ENCODE measurements at places on chromosomes 6 and 20.

GRCh38 chr20:13288357-13288756 is 67.3 kb downstream of the ISM1 start:
- DNase-seq, result no peak

DNA sequence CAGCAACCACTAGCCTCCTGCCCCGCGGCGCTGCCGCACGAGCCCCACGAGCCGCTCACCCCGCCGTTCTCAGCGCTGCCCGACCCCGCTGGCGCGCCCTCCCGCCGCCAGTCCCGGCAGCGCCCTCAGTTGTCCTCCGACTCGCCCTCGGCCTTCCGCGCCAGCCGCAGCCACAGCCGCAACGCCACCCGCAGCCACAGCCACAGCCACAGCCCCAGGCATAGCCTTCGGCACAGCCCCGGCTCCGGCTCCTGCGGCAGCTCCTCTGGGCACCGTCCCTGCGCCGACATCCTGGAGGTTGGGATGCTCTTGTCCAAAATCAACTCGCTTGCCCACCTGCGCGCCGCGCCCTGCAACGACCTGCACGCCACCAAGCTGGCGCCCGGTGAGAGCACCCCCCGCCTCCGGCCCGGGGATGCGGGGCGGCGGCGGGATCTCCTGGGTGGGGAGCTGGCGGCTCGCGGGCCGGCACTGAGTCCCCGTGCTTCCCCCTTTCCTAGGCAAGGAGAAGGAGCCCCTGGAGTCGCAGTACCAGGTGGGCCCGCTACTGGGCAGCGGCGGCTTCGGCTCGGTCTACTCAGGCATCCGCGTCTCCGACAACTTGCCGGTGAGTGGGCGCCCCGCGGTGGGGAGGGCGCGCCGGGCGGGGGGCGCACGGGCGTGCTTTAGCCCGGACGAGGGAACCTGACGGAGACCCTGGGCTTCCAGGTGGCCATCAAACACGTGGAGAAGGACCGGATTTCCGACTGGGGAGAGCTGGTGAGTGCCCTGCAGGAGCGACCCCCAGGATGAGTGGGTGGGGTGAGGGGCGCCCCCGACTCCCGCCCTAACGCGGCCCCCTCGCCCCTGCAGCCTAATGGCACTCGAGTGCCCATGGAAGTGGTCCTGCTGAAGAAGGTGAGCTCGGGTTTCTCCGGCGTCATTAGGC is 585 bp downstream of the PIM1 start:
- no peak for DNase-seq

- no peak for DNase-seq
These were observed 6.8 kb downstream of the ADA start for GRCh38 chr20:44644667-44645131.

GRCh38 chr6:79234150-79235022 is at the start of gene HMGN3:
TSS of gene HMGN3 (minus strand) at chr6:79234682.
- DNase-seq, result peak; percentile 82

DNA sequence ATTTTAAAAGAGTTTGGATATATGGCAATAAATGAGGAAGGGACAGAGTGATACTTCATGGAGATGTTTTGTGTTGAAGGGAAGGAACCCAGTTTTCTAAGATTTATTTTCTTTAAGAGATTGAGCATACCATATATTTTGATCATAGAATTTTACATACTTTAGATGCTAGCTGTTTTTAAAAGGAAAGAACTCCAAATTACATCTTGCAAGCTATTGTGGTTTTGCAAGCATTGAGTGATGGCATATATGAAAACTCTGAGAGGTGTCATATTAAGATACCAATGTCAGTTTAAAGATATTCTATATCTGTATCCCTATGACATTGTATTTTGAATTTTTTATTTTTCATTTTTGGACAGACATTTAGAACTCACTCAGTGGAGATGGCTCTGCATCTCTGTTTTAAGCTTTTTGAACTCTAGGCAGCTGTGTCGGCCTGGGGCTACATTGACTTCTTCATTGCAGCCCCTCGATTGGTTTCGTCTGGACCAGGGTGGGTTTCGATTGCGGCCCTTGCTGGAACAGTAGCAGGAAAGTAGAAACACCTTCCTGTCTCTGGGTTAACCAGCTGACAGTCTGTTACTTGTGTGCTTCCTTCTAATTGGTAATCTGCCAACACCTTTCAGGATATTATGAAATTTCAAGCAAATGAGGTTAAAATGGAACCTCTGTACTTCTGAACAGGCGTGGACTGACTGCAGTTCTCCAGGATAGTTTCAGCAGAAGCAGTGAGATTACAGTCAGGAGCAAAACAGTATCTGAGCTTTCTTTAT is 14.0 kb downstream of the IGF2R start:
- no peak for DNase-seq

DNA sequence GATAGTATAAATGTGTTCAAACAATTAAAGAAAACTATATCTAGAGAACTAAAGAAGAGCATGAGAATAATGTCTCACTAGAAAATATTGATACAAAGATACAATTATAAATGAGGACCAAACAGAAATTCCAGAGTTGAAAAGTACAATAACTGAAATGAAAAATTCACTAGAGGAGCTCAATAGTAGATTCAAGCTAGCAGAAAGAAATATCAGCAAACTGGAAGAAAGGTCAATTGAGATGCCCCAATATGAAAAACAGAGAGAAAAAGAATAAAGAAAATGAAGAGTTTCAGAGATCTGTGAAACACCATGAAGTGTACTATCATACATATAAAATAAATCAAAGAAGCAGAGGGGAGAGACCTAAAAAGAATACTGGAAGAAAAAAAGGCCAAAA is 18.0 kb upstream of the BRPF3 start:
- no peak for DNase-seq

- DNase-seq, result no peak
These were observed 235.1 kb downstream of the CLIC5 start for GRCh38 chr6:45780523-45780922.

DNA sequence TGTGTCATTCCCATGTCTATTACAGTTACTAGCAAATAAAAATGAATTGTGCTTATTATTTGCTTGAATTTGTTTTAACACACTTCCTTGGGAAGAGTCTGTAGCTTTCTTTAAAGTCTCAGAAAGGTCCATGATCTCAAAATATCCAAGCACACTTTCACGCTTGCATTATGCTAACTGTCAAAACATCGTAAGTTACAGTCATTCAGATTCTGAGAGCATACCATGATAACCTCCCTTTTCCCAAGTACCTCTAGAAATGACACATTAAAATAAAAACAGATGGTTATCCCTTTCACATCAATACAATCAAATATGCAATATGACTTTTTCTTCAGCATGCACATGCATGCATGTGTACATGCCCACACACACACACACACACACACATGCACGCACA is 1044.4 kb upstream of the MAP3K7 start:
- DNase-seq, result no peak

DNA sequence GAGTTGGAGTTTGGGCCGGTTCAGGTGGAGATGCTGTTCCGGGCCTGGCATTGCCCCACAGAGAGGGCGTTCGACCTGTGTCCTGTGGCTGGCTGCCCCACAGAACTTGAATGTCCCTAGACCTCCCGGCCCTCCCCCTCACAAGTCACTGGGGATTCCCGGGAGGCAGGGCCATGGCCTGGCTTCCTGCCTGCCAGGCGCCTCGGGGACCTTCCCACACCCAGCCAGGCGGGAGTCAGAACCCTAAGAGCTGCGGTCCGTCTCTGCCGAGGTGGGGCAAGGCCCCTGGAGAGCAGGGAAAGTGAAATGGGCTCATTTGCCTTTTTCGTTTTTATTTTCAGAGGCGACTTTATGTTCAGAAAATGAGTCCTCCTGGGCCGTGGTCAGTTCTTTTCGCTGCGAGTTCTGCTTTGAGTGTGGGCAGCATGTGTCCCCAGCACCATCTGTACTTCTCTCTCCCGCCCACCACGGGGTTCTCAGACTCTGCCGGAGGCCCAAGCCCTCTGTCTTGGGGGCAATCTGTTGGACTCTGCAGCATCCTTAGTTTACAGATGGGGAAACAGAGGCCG is 8.5 kb downstream of the RBM38 start:
- DNase-seq, result no peak

- DNase-seq, result no peak
These were observed 21.0 kb downstream of the CEP43 start for GRCh38 chr6:167020206-167020605.

GRCh38 chr20:46430921-46431712 is 24.7 kb upstream of the ELMO2 start:
- DNase-seq, result no peak

- DNase-seq, result no peak
These were observed 586.9 kb upstream of the ARID1B start for GRCh38 chr6:156190270-156190669.

- DNase-seq, result no peak
These were observed 5.4 kb upstream of the ZBTB12 start for GRCh38 chr6:31907158-31907813.

- DNase-seq, result no peak
These were observed 407.9 kb upstream of the MAN1A1 start for GRCh38 chr6:119757467-119757866.

DNA sequence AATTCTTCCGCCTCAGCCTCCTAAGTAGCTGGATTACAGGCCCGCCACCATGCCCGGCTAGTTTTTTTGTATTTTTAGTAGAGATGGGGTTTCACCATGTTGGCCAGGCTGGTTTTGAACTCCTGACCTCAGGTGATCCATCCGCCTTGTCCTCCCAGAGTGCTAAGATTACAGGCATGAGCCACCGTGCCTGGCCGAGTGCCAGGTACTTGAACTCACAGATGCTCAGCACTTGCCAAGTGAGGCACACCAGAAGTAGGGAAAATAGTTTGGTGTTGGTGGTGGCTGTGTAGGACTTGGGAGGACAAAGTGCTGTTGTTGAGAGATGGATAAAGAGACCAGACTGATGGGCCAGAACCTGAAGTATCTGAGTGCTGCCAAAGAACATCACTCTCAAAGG is 40.0 kb upstream of the MBOAT1 start:
- DNase-seq, result no peak

DNA sequence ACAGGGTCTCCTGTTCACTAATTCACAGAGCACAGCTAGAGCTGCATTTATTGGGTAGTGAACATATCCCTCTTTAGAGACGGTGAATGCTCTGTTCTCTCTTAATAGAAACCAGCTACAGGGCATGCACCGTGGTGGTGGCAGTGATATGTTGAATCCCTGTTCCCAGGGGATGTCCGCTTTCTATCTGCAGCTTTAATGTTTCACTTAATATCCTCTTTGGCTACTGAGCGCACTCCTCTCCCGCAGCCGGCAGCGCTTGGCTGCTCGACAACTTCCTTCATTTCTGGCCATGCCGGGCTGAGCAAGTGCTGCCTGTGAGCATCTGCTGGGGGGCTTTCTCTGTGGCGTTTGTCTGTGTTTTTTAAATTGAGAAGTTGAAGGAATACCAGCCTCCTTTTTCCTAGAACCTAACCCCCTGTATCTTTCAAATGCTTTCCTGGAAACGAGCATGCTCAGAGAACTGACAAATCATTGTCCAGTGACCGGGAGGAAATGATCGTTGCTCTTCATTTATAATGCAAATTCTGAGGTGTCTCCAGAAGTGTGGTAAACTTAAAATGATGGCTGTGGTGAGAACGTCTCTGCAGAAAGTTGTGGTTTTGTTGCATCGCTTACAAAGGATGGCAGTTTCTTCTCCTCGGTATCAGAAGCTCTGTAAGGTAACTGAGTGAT is 297.9 kb downstream of the UTRN start:
- no peak for DNase-seq

GRCh38 chr20:24339210-24339641 is 130.2 kb upstream of the SYNDIG1 start:
- DNase-seq, result no peak

DNA sequence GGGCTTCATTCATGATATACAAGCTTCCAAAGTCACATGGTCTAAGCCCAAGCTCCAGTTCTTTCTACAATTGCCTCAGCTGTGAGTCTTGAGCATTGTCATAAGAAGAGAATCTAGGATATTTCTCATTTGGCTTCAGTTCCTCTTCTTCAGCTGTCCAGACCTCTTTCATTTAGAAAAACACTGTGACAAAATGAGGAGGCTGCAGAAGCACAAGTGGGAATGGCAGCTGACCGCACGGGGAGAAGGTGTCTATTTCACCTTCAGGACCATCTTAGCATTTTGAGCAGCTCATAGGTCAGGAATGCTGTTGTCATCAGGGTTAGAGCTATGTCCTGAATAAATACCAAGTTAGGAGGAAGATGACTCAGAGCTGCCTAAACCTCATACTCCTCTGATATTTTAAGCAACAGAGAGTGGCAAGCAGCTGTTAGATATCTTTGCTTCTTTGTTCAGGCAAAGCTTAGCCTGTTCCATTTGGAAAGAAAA is 390.1 kb upstream of the CITED2 start:
- DNase-seq, result no peak

- DNase-seq, result no peak
These were observed 139.0 kb downstream of the JARID2 start for GRCh38 chr6:15384901-15385300.

- DNase-seq, result no peak
These were observed 119.2 kb downstream of the MRPL14 start for GRCh38 chr6:44007818-44008621.
